ENCODE measurements at places on chromosomes 1 and 21. TPM values are rescaled to one million over a fixed set of nuclear protein-coding genes. Genes with fewer than 3 reads are reported as not detected.

Gene RSBN1
- 39.0 TPM for total RNA-seq

- H3K36me3 ChIP-seq, result no peaks in the 10 kb centered on the region
- H3K4me1 ChIP-seq, result no peaks in the 10 kb centered on the region
- H3K4me3 ChIP-seq, result no peak overlapping the region
Observed at GRCh38 chr1:53811414-53811851, 26.7 kb downstream of the NDC1 start.

DNA sequence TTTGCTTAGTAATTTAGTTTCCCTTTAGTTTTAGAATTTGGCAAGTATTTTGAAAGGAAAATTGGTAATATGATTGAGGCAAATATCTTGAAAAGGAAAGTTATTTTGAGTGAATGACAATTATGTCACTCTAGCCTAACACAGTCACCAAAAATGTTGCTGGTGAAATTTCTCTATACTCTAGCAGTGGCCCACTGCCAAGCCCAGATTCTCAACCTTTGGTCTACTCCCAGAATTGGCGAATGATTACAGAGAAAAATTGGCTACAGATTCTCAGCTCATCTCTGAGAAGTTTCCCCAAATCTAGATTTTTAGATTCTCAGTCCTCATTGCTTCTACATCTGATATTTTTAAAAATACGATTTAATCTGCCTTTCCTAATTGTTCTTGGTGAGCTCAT, 84.9 kb downstream of the PIGK start:
- no peak overlapping the region for H3K27ac ChIP-seq
- peak; percentile 18 for DNase-seq
- no peak overlapping the region for H3K4me3 ChIP-seq
- H3K36me3 ChIP-seq, result no peaks in the 10 kb centered on the region
- H3K27me3 ChIP-seq, result no peaks in the 10 kb centered on the region
- peaks cover under 1% of the 10 kb centered on the region for H3K4me1 ChIP-seq

DNA sequence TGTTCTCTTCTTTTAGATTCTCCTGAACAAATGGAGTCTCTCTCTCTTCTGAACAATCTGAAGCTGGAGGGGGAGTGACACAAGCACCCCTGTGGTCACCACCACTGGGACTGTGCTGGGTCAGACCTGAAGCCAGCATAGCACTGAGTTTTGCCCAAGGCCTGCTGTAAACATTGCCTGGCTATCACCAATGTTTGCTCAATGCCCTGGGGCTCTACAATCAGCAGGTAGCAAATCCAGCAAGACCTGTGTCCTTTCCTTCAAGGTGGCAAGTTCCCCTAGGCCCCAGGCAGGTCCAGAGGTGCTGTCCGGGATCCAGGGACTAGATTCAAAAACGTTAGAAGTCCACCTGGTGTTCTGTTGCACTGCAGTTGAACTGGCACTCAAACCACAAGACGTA, 282.8 kb upstream of the PROX1 start:
- no peaks in the 10 kb centered on the region for H3K27me3 ChIP-seq
- no peaks in the 10 kb centered on the region for H3K4me1 ChIP-seq
- no peak overlapping the region for H3K27ac ChIP-seq
- no peak for DNase-seq
- H3K4me3 ChIP-seq, result no peak overlapping the region
- no peaks in the 10 kb centered on the region for H3K36me3 ChIP-seq

GRCh38 chr1:46464013-46464548, 25.6 kb upstream of the DMBX1 start:
- no peak for DNase-seq
- peaks cover 3% of the 10 kb centered on the region for H3K27me3 ChIP-seq
- no peaks in the 10 kb centered on the region for H3K36me3 ChIP-seq
- H3K4me3 ChIP-seq, result no peak overlapping the region
- H3K4me1 ChIP-seq, result no peaks in the 10 kb centered on the region
- H3K27ac ChIP-seq, result no peak overlapping the region

- no peaks in the 10 kb centered on the region for H3K4me1 ChIP-seq
Observed at GRCh38 chr1:171468120-171468750, 17.1 kb upstream of the PRRC2C start.

- H3K4me3 ChIP-seq, result no peak overlapping the region
- no peak overlapping the region for H3K27ac ChIP-seq
- no peaks in the 10 kb centered on the region for H3K36me3 ChIP-seq
- no peaks in the 10 kb centered on the region for H3K27me3 ChIP-seq
Observed at GRCh38 chr1:22283596-22283995, 140.7 kb upstream of the WNT4 start.

Gene NOTCH2
- 179 TPM for total RNA-seq

DNA sequence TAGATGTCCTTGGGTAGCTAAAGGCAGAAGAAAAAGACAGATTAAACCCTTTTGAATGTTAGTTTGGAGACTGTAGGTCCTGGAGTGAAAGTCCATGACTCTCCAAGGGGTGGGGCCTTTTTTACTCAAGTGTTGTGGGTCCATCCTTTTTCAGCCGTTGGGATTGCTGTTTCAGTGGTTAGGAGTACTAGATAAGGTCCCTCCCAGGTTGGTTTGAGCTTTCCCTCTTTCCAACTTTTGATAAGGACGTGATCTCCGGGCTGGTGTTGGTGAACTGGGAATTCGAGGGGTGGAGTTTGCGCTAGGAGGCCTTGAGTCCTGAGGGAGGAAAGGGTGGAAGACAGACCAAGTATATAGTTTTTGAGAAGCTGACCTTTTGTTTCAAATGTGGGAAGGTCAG, 5.2 kb upstream of the IPP start:
- no peaks in the 10 kb centered on the region for H3K27me3 ChIP-seq
- H3K27ac ChIP-seq, result no peak overlapping the region
- H3K36me3 ChIP-seq, result no peaks in the 10 kb centered on the region

DNA sequence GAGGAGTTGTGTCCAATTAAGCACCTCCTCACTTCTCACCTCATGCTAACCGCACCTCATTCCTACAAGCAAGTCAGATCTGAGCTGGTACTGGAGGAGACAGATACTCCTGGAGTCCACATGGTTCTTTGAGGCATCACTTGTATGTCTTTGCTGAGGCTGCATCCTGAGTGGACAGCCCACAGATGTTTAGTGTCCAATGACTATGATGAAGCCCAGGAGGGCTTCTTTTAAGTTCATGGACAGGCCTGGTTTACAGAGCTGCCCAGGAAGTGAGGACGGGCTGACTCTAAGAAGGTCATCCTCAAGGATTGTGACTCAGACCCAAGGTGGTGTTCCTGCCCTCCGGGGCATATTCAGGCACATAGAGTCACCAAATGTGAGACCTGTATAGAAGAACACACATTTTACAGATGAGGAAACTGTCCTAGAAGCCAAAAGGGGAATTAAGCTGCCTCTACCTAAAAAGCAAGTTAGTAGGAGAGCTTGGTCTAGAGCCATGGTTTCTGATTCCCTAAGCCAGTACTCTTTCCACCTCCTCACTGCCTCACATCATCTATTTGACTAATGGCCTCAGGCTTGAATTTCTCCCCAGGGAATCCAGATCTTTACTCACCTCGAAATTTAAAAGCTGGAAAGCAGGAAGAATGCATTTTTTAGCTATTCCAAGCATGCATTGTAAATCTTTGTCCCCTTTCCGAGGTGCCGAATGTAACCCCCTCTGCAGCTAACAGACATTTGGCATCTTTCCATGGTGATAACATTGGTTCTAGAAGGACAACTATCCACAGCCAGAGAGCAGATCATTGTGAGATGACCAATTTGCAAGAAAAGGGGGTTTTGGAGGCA, 228.1 kb downstream of the OMA1 start:
- no peaks in the 10 kb centered on the region for H3K4me1 ChIP-seq
- DNase-seq, result no peak
- H3K36me3 ChIP-seq, result no peaks in the 10 kb centered on the region
- H3K4me3 ChIP-seq, result no peak overlapping the region

- H3K4me3 ChIP-seq, result no peak overlapping the region
Observed at GRCh38 chr21:20661246-20661645, 337.0 kb upstream of the NCAM2 start.

DNA sequence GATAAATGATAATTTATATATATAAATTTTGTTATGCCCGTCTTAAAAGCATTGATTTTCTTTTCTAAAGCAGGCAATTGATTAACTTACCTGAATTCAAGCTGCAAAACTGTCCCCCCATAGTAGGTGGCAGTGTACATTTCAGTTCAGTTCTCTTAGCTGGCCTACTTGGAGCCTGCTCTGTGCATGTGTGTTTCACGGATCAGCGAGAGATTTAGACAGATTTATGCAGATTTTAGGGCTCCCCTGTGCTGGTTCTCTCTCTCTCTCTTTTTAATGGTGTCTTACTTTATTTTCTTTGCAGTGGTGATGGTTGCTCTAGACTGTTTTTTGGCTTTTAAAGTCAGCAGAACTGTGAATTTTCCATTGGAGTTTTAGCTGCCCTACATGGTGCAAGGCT, 30.7 kb downstream of the CLIC4 start:
- no peaks in the 10 kb centered on the region for H3K27me3 ChIP-seq
- H3K4me1 ChIP-seq, result no peaks in the 10 kb centered on the region
- H3K4me3 ChIP-seq, result no peak overlapping the region
- H3K36me3 ChIP-seq, result peaks cover 4% of the 10 kb centered on the region
- no peak for DNase-seq

- no peak overlapping the region for H3K27ac ChIP-seq
- H3K4me3 ChIP-seq, result no peak overlapping the region
- DNase-seq, result no peak
- H3K36me3 ChIP-seq, result no peaks in the 10 kb centered on the region
- no peaks in the 10 kb centered on the region for H3K4me1 ChIP-seq
Observed at GRCh38 chr1:66012106-66012784, 219.6 kb downstream of the PDE4B start.

DNA sequence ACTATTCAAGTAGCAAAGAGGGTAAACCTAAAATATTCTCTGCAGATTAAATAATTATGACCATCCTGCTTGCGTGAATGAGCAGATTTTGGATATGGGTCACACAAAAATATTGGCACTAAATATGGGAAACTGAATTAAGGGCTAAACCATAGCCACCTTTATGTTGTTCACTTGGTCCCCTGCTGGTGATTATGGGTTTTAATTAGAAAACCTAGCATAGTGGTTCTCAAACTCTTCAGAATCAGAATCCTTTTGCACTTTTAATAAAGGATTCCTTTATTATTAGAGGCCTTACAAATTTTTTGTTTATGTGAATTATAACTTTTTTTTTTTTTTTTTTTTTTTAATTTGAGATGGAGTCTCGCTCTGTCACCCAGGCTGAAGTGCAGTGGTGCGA, 38.5 kb upstream of the ZNHIT6 start:
- no peaks in the 10 kb centered on the region for H3K27me3 ChIP-seq
- no peak overlapping the region for H3K4me3 ChIP-seq

Gene UBASH3A
- total RNA-seq, result 0.88 TPM

Gene NLRP3
- total RNA-seq, result 4.6 TPM

Gene CRYZ
- total RNA-seq, result 49.6 TPM

Gene RNF186
- not detected for total RNA-seq

DNA sequence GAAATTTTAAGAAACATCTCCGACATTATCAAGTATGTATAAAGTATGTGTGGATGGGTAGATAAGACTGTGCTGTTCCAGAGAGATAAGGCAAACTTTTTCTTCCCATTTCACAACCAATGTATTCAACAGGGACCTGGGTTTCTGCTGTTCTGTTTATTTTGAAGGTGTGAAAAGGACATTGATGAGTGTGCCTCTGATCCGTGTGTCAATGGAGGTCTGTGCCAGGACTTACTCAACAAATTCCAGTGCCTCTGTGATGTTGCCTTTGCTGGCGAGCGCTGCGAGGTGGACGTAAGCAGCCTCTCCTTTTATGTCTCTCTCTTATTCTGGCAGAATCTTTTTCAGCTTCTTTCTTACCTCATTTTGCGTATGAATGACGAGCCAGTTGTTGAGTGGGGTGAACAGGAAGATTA, 174.0 kb downstream of the CRB1 start:
- H3K4me3 ChIP-seq, result no peak overlapping the region
- H3K27me3 ChIP-seq, result no peaks in the 10 kb centered on the region
- no peaks in the 10 kb centered on the region for H3K36me3 ChIP-seq
- no peak overlapping the region for H3K27ac ChIP-seq

- H3K36me3 ChIP-seq, result peaks cover 11% of the 10 kb centered on the region
- peaks cover 11% of the 10 kb centered on the region for H3K4me1 ChIP-seq
- DNase-seq, result no peak
- H3K4me3 ChIP-seq, result no peak overlapping the region
Observed at GRCh38 chr1:33302325-33302724, 18.6 kb downstream of the A3GALT2 start.

DNA sequence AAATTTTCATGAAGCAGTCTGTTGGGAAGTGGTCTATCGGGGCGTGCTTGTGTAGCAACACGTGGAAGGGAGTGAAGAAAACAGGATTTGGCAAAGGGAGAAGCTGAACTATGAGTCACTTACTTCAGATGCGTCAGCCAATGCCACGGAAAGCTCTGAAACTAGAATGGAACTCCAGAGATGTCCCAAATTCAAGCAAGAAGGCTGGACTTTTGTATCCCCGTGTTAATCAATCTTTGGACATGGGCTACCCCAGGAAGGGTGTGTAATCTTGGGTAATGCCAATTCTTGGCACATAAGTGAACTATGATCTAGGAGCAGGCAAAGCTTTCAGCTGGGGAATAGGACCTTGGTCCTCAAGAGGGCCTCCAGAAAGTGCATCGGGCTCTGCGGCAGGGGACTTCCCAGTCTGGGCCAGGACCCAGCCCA, 102.6 kb downstream of the ADSS2 start:
- no peaks in the 10 kb centered on the region for H3K36me3 ChIP-seq
- H3K4me3 ChIP-seq, result no peak overlapping the region
- H3K27ac ChIP-seq, result no peak overlapping the region
- H3K27me3 ChIP-seq, result no peaks in the 10 kb centered on the region
- peaks cover 14% of the 10 kb centered on the region for H3K4me1 ChIP-seq

GRCh38 chr1:92691925-92692324, 93.0 kb downstream of the EVI5 start:
- no peaks in the 10 kb centered on the region for H3K27me3 ChIP-seq
- DNase-seq, result no peak
- no peaks in the 10 kb centered on the region for H3K4me1 ChIP-seq
- no peak overlapping the region for H3K27ac ChIP-seq
- peaks cover 11% of the 10 kb centered on the region for H3K36me3 ChIP-seq
- H3K4me3 ChIP-seq, result no peak overlapping the region

- H3K4me1 ChIP-seq, result no peaks in the 10 kb centered on the region
- no peaks in the 10 kb centered on the region for H3K36me3 ChIP-seq
- no peak for DNase-seq
- H3K27me3 ChIP-seq, result peaks cover 18% of the 10 kb centered on the region
Observed at GRCh38 chr1:5456090-5456811, 536.0 kb downstream of the NPHP4 start.

DNA sequence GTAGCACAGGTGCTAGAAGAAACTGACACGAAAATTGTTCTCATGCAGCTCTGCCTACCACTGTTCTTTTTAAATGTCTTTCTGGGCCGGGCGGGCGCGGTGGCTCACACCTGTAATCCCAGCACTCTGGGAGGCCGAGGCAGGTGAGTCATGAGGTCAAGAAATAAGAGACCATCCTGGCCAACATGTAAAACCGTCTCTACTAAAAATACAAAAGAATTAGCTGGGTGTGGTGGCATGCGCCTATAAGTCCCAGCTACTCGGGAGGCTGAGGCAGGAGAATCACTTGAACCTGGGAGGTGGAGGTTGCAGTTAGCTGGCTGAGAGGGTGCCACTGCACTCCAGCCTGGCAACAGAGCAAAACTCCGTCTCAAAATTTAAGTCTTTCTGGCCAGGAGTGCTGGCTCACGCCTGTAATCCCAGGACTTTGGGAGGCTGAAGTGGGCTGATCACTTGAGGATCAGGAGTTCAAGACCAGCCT, 947 bp upstream of the RIT1 start:
- no peak overlapping the region for H3K4me3 ChIP-seq
- no peaks in the 10 kb centered on the region for H3K27me3 ChIP-seq
- H3K27ac ChIP-seq, result peak overlapping the region; percentile 77

Gene PAPPA2
- total RNA-seq, result 0.55 TPM

Gene NUF2
- total RNA-seq, result 7.2 TPM

Gene FALEC
- not detected for total RNA-seq

Gene CD5L
- total RNA-seq, result 0.17 TPM

Gene TNFRSF18
- total RNA-seq, result 2.7 TPM

Gene KCND3
- total RNA-seq, result 12.1 TPM

Measured in lung (tissue), 17 donors.